ENCODE measurements at places on chromosomes 4 and X.

- no peak for DNase-seq
Measured at GRCh38 chrX:46461660-46462191, 83.5 kb downstream of the ZNF674 start.

DNA sequence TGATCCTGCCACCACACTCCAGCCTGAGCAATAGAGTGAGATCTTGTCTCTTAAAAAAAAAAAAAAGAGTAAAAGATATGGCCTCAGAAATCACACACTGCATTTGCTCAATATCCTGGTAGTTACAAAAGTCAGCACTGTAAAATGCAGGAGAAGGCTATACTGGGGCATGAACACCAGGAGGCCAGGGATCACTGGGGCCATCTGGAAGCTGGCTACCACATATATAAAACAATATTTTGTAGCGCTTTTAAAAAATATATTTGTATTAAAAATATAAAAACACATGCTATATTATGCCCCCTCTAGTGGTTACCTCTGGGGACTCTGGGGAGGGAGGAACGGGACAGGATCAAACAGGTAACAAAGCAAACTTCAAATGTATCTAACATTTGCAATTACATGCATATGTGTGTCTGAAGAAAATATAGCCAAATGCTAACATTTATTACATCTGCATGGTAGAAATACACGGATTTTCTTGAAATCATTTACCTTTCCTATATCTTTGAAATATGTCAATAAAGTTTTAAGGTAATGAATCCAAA is 4.0 kb downstream of the C4orf46 start:
- DNase-seq = no peak

GRCh38 chrX:115452251-115452650 is 108.7 kb upstream of the PLS3 start:
- no peak for DNase-seq

- DNase-seq = no peak
Measured at GRCh38 chr4:1169691-1170096, 2.7 kb downstream of the SPON2 start.

- DNase-seq = no peak
Measured at GRCh38 chrX:56803850-56804681, 75.0 kb downstream of the NBDY start.

GRCh38 chrX:131802836-131803626 is 220.1 kb upstream of the STK26 start:
- no peak for DNase-seq

DNA sequence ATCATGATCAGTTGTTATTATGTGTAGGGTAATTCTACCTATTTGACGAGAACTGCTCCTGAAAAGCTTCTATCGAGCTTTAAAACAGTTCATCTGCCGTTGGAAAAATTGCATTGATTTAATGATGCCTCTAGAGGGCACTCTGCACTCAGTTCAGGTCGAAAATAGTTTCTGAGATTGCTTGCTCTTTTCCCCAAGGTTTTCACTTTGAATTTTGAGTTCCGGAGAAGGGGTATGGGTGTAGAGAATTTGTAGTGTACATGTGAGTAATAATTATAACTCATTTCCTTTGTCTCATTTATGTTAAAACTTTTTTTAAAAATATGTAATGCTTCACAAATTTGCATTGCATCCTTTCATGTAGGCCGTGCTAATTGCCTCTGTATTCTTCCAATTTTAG is 28.4 kb upstream of the TNIP3 start:
- no peak for DNase-seq

- no peak for DNase-seq
Measured at GRCh38 chrX:44157858-44158257, 184.7 kb upstream of the NDP start.

GRCh38 chr4:118953276-118953675 is 64.6 kb downstream of the SYNPO2 start:
- no peak for DNase-seq

GRCh38 chr4:16695896-16696295 is 202.5 kb downstream of the LDB2 start:
- no peak for DNase-seq

- DNase-seq = no peak
Measured at GRCh38 chr4:3391422-3391821, 50.3 kb upstream of the HGFAC start.

DNA sequence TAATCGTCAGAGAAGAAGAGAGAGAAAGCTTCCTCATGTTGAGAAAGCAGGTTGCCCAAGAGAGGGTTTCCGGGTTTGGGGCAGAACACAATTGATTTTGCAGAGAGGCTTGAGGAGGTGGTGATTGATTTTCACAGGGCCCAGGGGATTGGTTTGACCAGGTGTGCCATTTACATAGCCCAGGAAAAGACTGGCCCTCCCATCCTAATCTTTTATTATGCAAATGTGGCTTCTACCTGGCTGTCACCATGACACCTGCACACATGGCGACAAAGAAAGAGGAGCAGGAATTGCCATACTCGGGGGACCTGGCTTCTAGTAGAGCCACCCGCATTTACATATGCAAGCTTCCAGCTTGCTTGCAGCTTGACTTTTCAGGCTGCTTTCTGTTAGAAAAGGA is 405.3 kb downstream of the PPP4R3C start:
- DNase-seq = no peak

- no peak for DNase-seq
Measured at GRCh38 chr4:2424581-2424980, 5.8 kb downstream of the CFAP99 start.

- no peak for DNase-seq
Measured at GRCh38 chr4:147780137-147780777, 48.4 kb downstream of the ARHGAP10 start.

DNA sequence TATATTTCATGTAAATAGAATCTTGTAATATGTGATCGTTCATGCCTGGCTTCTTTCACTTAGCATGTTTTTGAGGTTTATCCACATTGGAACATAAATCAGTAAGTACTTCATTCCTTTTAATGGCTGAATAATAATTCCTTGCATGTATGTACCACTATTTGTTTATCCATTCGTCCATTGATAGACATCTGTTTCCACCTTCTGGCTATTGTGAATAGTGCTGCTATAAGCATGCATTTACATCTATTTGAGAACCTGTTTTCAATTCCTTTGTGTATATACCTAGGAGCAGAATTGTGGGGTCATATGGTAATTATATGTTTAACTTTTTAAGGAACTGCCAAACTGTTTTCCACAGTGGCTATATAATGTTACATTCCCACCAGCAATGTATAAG is 356.7 kb upstream of the DIPK2B start:
- DNase-seq = no peak

DNA sequence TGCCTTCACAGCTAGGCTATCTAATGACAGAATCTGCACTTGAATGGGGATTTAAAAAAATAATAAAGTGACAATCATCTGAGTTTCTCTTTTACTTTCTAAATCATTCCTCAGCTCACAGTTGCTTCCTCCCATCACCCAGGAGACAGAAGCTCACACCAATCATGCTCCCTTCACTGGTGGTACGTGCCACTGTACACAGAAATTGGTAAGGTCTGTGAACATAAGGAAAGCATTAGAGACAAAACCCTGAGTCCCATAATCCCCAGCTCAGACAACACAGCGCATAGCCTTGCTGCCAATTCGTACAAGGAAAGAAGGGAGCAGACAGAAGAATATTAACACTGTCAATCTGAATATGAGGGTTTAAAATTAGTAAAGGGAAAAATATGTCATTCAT is 133.1 kb downstream of the IDS start:
- no peak for DNase-seq

DNA sequence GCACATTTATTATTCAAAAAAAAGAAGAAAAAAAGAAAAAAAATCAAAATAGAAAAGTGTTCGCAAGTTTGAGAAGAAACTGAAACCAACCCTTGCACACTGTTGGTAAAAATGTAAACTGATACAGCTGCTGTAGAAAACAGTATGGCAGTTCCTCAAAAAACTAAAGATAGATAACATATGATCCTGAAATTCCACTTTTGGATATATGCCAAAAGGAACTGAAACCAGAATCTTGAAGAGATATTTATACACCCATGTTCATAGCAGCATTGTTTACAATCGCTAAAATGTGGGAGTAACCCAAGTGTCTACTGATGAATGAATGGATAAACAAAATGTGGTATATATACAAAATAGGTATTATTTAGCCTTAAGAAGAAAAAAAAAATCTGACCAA is 155.4 kb downstream of the TBCK start:
- DNase-seq = no peak

- DNase-seq = no peak
Measured at GRCh38 chrX:124212622-124213021, 119.8 kb upstream of the TEX13D start.

GRCh38 chr4:179757641-179758040 is 2315.4 kb upstream of the AGA start:
- DNase-seq = no peak

DNA sequence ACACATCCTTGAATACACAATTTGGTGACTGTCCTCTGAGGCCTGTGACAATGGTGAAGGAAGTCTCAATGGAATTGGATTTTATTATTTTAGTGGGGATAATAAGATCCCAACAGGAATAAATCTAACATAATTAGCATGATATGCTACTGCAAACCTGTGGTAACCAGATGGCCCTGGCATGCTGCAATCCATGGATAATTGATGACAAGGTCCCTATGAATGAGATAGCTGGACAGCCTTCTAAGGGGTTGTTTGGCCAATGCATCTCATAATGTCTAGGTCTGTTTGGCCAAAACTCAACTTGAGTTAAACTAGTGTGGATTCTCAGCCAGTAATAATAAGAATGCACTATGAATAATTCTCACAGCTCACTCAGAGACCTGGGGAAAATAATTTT is 145.3 kb upstream of the GALNTL6 start:
- no peak for DNase-seq

DNA sequence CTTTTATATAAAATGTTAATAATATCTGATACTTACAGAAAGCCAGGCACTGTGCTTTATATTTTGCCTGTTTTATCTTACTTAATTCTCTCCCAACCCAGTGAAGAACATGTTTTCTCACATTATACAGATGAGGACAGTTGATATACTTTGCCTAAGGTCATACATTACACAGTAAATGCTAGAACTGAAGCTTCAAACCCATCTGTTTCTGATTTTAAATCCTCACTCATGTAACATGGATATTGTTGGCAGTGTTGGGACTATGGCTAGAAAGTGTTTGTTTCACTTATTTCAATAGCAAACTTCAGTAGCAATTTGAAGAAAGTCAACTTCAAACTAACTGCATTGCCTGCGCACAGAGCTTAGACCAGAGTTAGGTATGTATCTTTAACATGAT is 57.4 kb downstream of the RAPGEF2 start:
- no peak for DNase-seq

GRCh38 chr4:630656-631055 is 5.3 kb downstream of the PDE6B start:
- DNase-seq = no peak

DNA sequence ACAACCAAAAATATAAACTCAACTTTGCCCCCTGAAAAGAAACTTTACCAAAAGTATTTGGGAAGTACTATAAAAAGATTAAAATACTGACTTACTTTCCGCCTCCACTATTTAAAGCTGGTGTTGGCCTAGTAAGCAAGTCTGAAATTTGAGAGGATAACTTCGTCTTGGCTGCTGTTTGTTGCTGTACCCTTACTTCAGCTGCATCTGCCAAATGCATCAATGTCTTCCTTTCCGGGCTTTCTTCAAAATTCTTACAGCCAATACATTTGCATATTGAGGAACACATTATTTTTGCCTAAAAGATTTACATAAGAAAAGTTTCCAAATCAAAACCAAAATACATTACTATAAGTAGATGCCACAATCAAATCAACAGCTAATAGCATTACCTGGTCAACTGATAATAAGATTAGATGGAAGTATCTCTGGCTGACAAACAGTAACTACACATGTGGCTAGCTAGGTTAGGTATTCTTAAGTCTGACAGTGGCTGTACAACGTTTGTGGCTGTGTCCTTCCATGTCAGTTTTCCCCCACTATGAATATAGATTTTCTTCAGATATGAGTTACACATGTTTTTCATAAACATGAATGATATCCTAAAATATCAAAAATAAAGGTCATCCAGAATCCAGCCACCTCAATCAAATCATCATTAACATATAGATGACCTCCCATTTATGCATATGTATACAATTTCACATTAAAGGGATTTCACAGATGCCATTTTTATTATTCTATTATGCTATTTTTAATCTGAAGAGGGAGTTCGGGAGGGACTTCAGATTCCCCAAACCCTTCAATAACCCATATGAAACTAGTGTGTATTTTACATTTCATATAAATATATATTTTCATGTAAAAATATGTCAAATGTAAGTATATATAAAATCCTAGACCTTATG is 30.6 kb downstream of the THAP9 start:
- no peak for DNase-seq

GRCh38 chr4:47468706-47469365 is 5.3 kb upstream of the COMMD8 start:
- no peak for DNase-seq

DNA sequence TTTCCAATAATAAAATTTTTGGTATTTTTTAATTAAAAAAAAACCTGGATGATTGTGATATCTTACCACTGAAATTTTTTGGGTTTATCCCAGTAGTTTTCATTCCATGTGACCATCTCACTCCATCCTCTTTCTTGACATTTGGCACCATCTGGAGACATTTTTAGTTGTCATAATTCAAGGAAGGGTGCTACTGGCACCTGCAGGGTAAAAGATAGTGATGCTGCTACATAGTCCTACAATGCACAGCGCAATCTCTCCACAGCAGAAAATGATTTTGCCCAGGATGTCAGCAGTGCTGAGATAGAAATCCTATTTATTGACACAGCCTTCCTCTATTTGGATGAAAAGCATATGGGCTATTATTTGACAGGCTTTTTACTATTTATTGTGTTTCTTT is 79.3 kb downstream of the RBPJ start:
- DNase-seq = no peak

DNA sequence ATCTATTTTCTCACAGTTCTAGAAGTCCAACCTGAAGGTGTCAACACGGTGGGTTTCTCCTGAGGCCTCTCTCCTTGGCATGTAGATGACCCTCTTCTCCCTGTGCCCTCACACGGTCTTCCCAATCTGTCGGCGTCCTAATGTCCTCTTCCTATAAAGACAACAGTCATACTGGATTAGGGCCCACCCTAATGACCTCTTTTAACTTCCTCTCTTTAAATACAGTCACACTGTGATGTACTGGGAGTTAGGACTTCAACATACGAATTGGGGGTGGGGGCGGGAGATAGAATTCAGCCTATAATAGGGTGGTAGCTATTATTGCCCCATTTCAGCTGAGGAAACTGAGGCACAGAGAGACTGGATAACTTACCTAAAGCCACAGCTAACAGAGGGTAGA is 70.2 kb downstream of the SMIM20 start:
- no peak for DNase-seq

- DNase-seq = no peak
Measured at GRCh38 chr4:7928711-7929110, 10.9 kb downstream of the AFAP1 start.

GRCh38 chr4:185872747-185873380 is 60.9 kb upstream of the SORBS2 start:
- DNase-seq = no peak

- DNase-seq = no peak
Measured at GRCh38 chr4:150816491-150816890, 198.6 kb downstream of the LRBA start.

- no peak for DNase-seq
Measured at GRCh38 chr4:6689506-6689960, 4.1 kb upstream of the S100P start.

Data from substantia nigra (tissue), 51 donors.